ENCODE measurements at places on chromosomes 5 and 9.

DNA sequence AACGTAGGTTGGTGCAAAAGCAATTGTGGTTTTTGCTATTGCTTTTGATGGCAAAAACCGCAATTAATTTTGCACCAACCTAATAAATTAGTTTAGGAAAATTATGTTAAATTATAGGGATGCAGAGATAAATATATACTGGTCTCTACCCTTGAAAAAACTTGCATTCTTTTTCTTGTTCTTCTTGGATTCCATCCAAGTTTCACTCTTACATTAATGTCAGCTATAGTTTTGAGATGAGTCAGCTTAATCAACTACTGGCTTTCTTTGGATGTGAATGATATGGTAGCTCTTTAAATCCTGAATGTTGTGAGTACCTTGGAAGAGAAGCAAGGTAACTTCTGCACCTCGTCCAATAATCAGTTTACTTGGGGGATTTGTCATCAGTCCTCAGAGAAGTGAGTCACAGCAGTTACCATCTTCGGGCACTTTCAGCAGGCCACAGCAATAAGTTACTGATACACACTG is 549.0 kb upstream of the ZNF608 start:
- DNase-seq = peak; percentile 26

GRCh38 chr9:36572515-36573418 is at the start of gene MELK:
MELK (plus strand) TSS chr9:36572895; CDS start chr9:36581682, 8,787 bp downstream.
- DNase-seq = peak; percentile 75

DNA sequence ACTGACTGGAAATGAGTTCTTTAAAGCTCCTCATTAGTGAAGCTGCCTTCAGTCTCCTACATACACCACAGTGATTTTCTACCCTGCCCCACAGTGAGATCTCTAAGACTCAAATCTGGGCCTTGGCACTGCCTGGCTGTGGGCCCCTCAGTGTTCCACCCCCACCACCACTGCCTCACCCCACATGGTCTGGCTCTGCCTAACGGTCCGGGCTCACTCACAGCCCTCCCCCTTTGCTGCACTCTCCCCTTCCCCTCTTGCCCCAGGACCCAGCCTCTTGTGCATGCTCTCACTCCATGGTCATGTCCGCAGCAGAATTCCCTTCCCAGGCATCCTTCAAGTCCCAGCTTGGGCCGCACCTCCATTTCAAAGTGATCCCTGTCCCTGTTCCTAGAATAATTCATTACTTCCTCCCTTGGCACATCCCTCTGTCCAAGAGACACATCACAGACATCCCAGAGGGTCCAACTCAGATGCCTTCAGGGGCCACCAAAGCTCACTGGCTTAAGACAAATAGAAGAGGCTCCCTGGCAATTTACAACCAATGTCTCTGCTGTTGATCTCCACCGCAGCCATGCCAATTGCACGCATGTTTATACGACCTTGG is 56.7 kb downstream of the HRH2 start:
- DNase-seq = no peak

DNA sequence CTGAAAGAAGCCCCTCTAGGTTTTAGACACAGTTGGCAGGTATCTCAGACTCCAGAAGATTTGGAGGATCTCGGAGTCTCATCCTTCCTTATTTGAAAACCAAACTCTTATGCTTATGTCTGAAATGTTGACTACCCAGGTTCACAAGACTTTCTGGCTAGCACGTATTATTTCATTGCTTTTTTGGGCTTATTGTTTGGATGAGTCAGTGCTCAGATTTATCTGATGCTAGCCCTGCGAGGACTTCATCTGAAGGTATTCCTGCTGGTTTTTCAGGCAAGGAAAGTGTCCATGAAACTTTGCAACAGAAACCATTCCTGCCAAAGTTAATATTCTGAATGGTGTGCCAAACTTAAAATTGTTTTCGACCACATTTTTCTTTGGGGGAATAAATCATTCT is 8.5 kb downstream of the OSTF1 start:
- DNase-seq = no peak

GRCh38 chr9:8332871-8333270 is 533.3 kb upstream of the DMAC1 start:
- DNase-seq = no peak

- no peak for DNase-seq
These were observed 61.8 kb upstream of the SLC30A5 start for GRCh38 chr5:69032009-69032408.

GRCh38 chr5:133110709-133111108 is 58.9 kb downstream of the HSPA4 start:
- DNase-seq = no peak

GRCh38 chr9:135297456-135298075 is 182.0 kb upstream of the PPP1R26 start:
- no peak for DNase-seq

- no peak for DNase-seq
These were observed 74.7 kb downstream of the MSX2 start for GRCh38 chr5:174799121-174799520.

GRCh38 chr5:35420200-35420599 is 189.9 kb upstream of the PRLR start:
- no peak for DNase-seq

DNA sequence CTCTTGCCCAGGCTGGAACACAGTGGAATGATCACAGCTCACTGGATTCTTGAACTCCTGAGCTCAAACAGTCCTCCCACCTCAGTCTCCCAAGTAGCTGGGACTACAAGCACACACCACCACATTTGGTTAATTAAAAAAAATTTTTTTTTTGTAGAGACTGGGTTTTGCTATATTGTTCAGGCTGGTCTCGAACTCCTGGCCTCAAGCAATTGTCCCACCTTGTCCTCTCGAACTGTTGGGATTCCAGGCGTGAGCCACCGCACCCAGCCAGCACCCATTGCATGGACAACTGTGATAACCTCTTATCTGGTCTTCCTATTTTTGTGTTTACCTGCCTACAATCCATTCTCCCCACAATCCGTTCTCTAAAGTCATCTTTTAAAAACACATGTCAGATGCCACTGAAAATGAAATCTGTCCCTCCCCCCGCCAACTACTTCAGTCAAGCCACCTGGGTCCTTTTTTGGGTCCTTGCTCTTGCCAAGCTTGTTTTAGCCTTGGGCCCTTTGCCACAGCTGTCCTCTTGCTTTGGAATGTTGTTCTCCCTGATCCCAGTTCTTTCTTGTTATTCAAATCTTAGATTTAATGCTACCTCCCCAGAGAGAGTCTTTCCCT is 250.5 kb downstream of the PIK3R1 start:
- DNase-seq = no peak

DNA sequence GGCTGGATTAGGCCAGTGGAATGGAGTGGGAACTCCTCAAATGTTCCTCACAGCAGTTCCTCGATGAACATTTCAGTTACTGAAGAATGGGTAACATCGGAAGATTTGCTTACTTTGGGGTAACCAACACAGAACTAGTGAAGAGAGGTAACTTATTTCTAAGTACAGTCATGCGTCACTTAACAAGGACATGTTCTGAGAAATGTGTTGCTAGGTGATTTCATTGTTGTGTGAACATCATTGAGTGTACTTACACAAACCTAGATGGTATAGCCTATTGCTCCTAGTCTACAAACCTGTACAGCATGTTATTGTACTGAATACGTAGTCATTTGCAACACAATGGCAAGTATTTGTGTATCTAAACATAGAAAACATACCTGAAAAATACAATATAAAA is 228.3 kb downstream of the MAST4 start:
- DNase-seq = no peak

GRCh38 chr9:120926397-120926928 is at the start of gene TRAF1:
TRAF1 (minus strand) TSS chr9:120926796; CDS start chr9:120926075, 721 bp downstream.
- no peak for DNase-seq

DNA sequence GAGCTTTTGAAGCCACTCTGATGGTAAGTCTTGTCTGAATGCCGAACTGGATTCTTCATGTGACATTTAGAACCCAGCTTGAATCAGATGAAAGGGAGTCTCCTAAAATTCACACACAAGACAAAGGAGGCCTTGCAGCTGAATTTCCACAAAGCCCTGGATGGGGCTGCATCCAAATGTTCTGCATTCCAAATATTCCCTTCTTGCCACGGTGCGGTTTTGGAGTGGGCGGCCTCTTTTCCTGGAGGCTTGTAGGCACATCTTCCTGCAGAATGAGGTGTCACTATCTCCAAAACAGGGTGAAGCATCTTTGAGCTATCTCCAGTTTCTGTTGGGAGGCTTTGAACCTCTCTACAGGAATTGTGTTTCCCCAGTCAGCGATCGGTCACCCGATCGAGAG is 342.7 kb downstream of the ARHGEF28 start:
- no peak for DNase-seq

- DNase-seq = no peak
These were observed 825 bp upstream of the PCAT7 start for GRCh38 chr9:94554078-94554438.

DNA sequence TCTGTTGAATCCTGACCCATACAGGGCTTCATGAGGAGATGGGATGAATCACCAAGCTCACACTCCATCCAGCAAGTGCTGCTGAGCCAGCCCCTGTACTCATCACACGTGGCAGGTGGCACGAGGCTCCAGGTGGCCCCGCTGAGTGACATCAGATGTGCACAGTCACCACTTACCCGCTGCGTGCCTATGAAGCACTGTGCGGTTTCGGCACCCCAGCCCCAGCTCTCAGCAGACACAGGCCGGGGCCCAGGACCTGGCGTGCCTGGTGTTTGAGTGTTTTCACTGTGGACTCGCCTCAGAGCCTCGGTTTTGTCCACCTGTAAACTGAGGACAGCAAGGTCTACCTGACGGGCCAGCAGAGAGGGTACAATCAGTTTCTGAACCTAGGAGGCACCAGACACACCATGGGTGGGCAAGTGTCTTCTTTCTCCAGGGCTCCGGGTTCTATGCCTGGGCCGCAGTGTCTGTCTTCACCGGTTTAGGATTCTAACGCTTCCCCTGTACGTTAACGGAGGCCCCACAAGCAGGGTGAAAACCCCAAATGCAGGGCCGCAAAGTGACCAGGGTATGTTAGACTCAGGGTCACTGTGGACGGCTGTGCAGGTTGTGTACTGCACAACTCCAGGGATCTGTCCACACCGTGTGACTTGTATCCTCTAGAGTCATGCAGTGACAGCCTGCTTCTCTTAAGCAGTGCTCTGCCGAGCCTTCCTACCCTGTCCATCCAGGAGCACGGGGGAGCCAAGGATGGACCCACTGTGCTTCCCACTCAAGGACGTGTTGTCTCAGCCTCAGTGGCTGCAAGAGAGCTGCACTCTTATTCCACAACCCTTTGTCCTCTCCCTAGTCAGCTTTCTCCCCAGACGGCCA is 44.3 kb upstream of the COL5A1 start:
- DNase-seq = peak; percentile 61

- no peak for DNase-seq
These were observed 412.9 kb downstream of the CHSY3 start for GRCh38 chr5:130316971-130317680.

DNA sequence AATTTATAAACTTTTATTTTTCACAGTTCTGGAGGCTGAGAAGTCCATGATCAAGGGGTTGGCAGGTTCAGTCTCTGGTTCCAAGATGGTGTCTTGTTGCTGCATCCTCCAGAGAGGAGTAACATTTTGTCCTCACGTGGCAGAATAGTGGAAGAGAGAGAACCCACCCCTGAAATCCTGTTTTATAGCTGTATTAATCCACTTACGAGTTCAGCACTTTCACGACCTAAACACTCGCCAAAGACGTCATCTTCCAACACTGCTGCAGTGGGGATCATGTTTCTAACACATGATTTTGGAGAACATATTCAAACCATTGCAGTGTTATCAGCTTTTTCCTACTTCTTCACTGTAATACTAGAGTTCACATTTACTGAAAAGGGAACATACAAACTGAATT is 233.0 kb upstream of the ATP10B start:
- DNase-seq = no peak

DNA sequence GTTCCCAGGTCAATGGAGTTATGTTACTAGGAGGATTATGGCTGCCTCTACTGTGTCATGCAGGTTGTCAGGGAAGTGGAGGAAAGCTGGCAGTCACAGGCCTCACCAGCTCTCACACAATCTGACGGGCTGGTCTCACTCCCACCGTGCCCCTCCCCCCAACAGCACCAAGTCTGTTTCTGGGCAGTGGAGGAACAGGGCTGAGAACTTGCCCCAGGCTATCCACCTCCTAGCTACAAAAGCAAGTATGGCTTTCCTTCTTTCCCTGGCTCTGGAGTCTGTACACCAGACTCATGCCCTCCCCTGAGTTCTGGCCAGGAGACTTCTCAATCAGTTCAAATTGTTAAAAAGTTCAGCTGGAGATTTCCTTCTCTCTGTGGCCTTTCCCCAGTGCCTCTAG is 25.7 kb upstream of the RIOK2 start:
- no peak for DNase-seq

- no peak for DNase-seq
These were observed 143.0 kb downstream of the FBN2 start for GRCh38 chr5:128395073-128395472.

DNA sequence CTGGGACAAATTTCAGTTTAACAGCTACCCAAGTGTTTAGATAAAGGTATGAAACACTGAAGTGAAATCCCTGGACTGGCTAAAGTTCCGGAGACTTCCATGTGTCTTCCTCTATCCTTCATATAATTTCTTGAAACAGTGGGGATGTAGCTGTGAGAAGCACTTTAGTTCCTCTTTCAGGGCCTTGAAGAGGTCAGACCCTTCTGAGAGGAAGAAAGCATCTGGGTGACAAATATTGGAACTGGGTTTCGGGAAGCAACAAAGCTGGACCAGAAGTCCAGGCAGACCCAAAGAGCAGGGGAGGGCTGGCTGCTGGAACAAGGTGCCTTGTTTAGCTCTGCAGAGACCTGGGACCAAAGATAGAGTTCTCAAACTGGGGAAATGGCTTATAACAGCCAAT is 75.4 kb upstream of the ZFAND5 start:
- no peak for DNase-seq

GRCh38 chr5:150317048-150318003 is 14.6 kb upstream of the ARSI start:
- DNase-seq = peak; percentile 99

DNA sequence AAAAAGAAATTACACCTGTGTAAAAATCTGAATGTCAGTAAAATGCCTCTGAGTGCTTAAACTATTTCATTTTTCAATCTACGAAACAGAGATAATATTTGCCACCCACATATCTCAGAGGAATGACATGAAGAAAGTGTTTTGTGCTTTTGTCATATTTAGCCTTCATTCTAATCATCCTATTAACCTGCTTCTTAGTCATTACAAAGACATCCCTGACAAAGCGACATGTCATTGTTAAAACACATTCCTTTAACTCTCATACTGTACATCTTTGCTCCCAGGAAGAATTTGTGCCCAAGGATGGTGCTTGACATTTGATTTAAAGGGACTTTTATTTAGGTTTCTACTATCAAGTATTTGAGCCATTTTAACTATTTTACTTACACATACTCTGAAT is 275.9 kb downstream of the DMRTA1 start:
- peak; percentile 40 for DNase-seq
